ENCODE measurements at places on chromosomes 12 and 14. TPM values are rescaled to one million over a fixed set of nuclear protein-coding genes. Genes with fewer than 3 reads are reported as not detected.
A peak's percentile ranks its signal among the peaks of the same experiment; 100 is the strongest.

DNA sequence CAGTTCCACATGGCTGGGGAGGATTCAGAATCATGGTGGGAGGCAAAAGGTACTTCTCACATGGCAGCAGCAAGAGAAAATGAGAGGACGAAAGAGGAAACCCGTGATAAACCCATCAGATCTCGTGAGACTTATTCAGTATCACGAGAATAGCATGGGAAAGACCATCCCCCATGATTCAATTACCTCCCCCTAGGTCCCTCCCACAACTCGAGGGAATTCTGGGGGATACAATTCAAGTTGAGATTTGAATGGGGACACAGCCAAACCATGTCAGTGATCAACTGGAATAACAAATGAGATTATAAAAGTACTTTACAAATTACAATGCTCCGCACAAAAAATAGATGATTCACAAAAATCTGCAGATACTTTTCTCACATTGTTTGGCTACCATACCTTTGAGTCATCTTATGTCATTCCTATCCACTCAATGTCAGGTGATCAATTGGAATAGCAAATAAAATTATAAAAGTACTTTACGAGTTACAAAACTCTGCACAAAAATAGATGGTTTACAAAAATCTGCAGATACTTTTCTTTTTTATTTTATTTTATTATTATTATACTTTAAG is 338.9 kb downstream of the C12orf50 start:
- no peak overlapping the region for H3K4me3 ChIP-seq
- DNase-seq, result no peak
- no peaks in the 10 kb centered on the region for H3K4me1 ChIP-seq
- H3K27ac ChIP-seq, result no peak overlapping the region
- H3K27me3 ChIP-seq, result no peaks in the 10 kb centered on the region

GRCh38 chr12:46523863-46524770 is 151.5 kb upstream of the SLC38A2 start:
- H3K27me3 ChIP-seq, result no peaks in the 10 kb centered on the region
- H3K4me3 ChIP-seq, result peak overlapping the region; percentile 44
- peak; percentile 60 for DNase-seq
- no peaks in the 10 kb centered on the region for H3K36me3 ChIP-seq
- no peak overlapping the region for H3K27ac ChIP-seq
- H3K4me1 ChIP-seq, result peaks cover 17% of the 10 kb centered on the region

GRCh38 chr12:30911207-30911606 is 15.3 kb upstream of the TSPAN11 start:
- no peaks in the 10 kb centered on the region for H3K36me3 ChIP-seq
- H3K27ac ChIP-seq, result no peak overlapping the region
- H3K4me3 ChIP-seq, result no peak overlapping the region
- no peaks in the 10 kb centered on the region for H3K27me3 ChIP-seq
- no peaks in the 10 kb centered on the region for H3K4me1 ChIP-seq

DNA sequence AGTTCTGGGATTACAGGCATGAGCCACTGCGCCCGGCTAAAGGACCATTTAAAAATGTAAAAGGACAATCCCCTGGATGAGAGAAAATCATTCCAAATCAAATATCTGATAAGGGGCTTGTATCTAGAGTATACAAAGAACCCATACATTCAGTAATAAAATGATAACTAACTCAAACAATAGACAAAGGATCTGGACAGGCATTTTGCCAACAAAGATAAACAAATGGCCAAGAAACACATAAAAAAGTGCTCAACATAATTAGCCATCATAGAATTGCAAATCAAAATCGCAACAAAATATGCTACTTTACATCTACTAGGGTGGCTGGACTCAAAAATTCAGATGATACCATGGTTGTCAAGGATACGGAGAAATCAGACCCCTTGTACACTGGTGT is 8.5 kb upstream of the BICD1 start:
- no peaks in the 10 kb centered on the region for H3K4me1 ChIP-seq
- no peak for DNase-seq
- H3K27ac ChIP-seq, result no peak overlapping the region
- no peaks in the 10 kb centered on the region for H3K27me3 ChIP-seq
- H3K36me3 ChIP-seq, result no peaks in the 10 kb centered on the region
- H3K4me3 ChIP-seq, result no peak overlapping the region

- H3K27ac ChIP-seq, result no peak overlapping the region
- no peaks in the 10 kb centered on the region for H3K36me3 ChIP-seq
- no peak overlapping the region for H3K4me3 ChIP-seq
- H3K4me1 ChIP-seq, result no peaks in the 10 kb centered on the region
These were observed 444.6 kb upstream of the DCN start for GRCh38 chr12:91627225-91627624.

- no peak overlapping the region for H3K27ac ChIP-seq
- H3K4me3 ChIP-seq, result no peak overlapping the region
- no peaks in the 10 kb centered on the region for H3K36me3 ChIP-seq
- no peaks in the 10 kb centered on the region for H3K27me3 ChIP-seq
These were observed 119.2 kb downstream of the PDE3A start for GRCh38 chr12:20487519-20487918.

- no peak overlapping the region for H3K27ac ChIP-seq
- no peak overlapping the region for H3K4me3 ChIP-seq
- no peaks in the 10 kb centered on the region for H3K27me3 ChIP-seq
- no peak for DNase-seq
- H3K36me3 ChIP-seq, result no peaks in the 10 kb centered on the region
- H3K4me1 ChIP-seq, result no peaks in the 10 kb centered on the region
These were observed 75.4 kb downstream of the FUT8 start for GRCh38 chr14:65487783-65488494.

GRCh38 chr12:80313209-80313608 is 130.8 kb upstream of the PTPRQ start:
- no peaks in the 10 kb centered on the region for H3K27me3 ChIP-seq
- no peaks in the 10 kb centered on the region for H3K36me3 ChIP-seq

DNA sequence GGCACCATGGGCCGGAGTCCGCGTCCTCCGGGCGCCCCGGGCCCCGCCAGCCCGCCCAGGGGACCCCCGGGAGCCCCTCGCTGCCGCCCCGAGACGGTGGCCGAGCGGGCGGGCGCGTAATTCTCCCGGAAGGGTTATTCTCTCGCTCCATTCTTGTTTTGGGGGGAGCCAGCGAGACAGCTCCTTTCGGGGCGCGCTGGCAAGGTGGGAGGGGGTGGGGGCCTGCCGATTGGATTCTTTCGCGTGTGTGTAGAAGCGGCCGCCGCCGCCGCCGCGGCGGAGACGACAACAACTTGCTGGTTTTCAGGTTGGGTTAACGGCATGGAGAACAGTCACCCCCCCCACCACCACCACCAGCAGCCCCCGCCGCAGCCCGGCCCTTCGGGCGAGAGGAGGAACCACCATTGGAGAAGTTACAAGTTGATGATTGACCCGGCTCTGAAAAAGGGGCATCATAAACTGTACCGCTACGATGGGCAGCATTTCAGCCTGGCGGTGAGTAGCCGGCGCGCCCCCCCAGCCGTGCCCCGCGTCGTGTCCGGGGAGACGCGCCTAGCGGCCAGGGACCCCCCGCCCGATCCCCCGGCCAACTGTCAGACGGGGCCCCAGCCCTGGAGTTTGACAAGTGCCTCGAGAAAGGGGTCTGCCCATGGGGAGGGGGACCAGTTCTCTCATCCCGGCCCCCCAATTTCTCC is 755 bp downstream of the SETD1B start:
- peaks cover 18% of the 10 kb centered on the region for H3K4me1 ChIP-seq
- H3K36me3 ChIP-seq, result peaks cover 20% of the 10 kb centered on the region
- DNase-seq, result peak; percentile 77

GRCh38 chr12:70451528-70451927 is 85.4 kb downstream of the KCNMB4 start:
- H3K4me1 ChIP-seq, result no peaks in the 10 kb centered on the region
- H3K27me3 ChIP-seq, result no peaks in the 10 kb centered on the region
- H3K4me3 ChIP-seq, result no peak overlapping the region
- H3K36me3 ChIP-seq, result no peaks in the 10 kb centered on the region
- no peak for DNase-seq
- no peak overlapping the region for H3K27ac ChIP-seq

C12orf42 gene
- 1.2 TPM for total RNA-seq

TAS2R9 gene
- not detected for total RNA-seq

EFS gene
- total RNA-seq, result not detected

RTL1 gene
- not detected for total RNA-seq

WNT5B gene
- total RNA-seq, result not detected

OR6C2 gene
- total RNA-seq, result not detected

TSHR gene
- total RNA-seq, result not detected

BHLHE41 gene
- not detected for total RNA-seq
